AG08395 (cell line): ENCODE measurements at places on chromosomes 7 and 10.
A peak's percentile ranks its signal among the peaks of the same experiment; 100 is the strongest.

GRCh38 chr10:88318803-88319202 lies 264.3 kb downstream of the RNLS start:
- DNase-seq = no peak

DNA sequence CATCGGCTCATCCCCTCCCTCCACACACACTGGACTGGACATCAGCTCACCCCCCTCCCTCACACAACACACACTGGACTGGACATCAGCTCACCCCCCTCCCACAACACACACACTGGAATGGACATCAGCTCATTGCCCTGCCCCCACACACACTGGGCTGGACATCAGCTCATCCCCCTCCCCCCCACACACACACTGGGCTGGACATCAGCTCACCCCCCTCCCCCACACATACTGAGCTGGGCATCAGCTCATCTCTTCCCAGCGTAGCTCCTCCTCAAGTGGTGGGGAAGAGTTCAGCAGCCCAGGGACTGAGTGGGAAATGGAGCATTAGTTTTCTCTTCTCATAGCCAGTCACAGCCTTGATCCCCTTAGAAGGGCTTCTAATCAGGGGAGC lies 58.1 kb upstream of the WDR11 start:
- no peak for DNase-seq

DNA sequence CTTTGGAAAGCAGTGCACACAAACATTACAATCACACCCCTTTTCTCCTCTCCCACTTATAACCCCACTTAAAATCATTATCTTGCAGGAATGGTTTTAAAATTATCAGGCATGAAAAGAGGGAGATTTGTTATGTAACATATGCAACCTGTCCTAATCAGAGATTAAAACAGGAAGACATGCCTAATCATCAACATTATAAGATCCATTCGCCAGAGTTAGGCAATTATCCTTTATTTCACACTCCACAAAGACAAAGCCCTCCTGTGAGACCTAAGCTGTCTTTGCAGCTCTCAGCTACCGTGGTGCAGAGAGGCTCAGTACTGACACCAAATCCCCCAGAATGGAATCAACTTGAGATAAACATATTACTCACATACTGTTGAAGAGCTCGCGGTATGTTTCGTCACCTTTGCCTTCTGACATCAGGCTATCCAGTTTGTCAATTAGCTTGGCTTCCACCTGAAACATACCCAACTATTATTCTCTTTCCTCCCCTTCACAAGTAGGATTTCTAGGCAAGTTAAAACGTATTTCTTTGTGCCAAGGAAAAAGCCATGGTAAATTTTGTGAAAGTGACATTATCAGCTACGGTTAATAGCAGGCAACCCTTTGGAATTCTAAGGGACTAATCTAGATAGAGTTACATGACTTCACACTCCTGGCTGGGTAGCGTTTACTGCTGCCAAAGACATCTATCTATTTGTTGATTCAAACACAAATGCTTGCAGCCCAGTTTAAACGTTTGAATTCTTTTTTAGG lies 226.2 kb upstream of the IMMP2L start:
- no peak for DNase-seq

- DNase-seq = no peak
Observed at GRCh38 chr10:30027057-30028005, 32.1 kb downstream of the JCAD start.

DNA sequence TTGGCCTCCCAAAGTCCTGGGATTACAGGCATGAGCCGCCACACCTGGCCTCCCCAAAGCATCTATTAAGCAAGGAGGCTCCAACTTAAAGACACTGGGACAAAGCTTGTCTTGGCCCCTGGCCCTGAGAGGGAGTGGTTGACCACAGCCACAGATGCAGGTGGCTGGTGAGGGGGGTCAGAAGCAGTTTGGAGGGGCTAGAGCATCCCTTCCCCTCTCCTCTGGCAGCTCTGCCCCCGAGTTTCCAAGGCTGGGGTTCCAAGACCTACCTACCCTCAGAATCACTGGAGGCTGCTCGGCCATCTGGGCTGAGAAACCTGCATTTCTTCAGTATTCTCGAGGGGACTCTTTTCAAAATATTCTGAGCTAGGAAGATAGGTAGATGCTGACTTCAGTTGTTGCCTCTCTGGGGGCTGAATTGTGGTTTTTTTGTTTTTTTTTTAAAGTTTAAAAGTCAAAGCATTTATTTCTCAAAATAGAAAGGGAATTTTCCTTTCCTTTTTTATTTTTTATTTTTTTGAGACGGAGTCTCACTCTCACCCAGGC lies 32.6 kb downstream of the DDIT4 start:
- DNase-seq = no peak

- no peak for DNase-seq
Observed at GRCh38 chr10:114301177-114301576, 62.1 kb downstream of the VWA2 start.

DNA sequence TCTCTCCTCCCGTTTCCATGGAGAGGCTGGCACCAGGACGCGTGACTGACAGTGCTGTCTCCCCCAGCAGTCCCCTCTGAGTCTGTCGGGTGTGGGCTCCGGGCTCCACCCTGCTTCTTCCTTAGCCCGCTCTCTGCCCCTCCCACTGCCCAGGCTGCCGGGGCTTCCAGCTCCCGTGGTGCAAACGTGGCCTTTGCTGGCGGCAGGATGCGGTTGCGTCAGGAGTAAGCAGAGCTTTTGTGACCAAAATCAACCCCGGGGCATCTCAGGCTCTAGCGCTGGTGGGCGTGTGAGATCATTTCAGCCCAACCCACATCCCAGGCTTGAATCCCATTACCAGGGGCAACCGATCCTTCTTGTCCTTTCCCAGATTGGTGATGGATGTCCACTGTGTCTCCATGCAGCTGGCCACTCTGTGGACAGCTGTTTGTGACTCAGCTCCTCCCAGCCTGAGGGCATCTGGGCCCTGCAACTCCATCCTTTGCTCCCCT lies 28.2 kb downstream of the PTPRE start:
- DNase-seq = no peak

- DNase-seq = no peak
Observed at GRCh38 chr7:148872188-148872587, 11.9 kb downstream of the EZH2 start.

GRCh38 chr10:1292611-1293031 lies 236.4 kb downstream of the WDR37 start:
- no peak for DNase-seq

GRCh38 chr10:9762966-9763656 lies 1254.6 kb upstream of the CELF2 start:
- peak; percentile 67 for DNase-seq

DNA sequence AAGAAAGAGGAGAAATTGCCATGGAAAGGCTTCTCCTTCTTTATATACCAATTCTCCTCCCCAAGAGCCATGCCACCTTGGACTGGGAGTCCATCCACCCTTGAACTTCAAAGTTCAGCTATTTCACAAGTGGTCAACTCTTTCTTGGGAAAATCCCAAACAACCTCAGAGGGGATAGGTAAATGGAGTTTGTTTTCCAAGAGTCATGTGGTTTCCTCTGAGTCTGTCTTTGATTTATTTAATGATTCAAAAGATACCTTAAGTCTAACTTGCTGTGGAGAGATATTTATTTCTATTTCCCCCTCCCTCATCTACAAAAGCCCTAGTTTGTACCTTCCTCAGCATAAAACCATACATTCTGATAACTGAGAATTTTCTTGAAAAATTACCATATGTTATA lies 758.6 kb upstream of the IGFBP3 start:
- no peak for DNase-seq
